CD8-positive, alpha-beta memory T cell (primary cell): ENCODE measurements at places on chromosomes 3 and 15.

DNA sequence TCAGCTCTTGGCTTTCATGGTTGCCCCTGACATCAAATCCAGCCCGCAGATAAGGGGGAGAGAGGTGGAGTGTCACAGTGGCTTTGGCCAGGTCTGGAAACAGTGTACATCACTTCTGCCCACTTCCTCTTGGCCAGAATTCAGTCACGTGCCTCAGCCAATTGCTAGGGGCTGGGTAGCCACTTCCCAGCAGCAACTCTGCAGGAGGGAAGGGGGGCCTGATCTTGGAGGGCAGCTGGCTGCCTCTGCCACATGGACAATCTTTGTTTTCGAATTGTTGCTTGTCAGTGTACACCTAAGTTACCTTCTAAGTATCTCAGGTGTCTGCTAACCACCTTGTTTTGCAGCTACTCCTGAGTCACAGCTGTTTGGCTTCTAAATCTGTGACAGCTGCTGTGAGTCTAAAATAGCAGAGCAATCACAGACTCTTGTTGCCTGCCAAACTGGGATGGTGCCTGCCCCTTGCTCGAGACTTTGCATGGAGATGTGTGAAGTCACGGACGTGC lies 41.0 kb upstream of the LIMD1 start:
- DNase-seq, result no peak

- no peak for DNase-seq
These were observed 21.4 kb downstream of the ACKR2 start for GRCh38 chr3:42830437-42831320.

GRCh38 chr15:57198654-57199291 lies 177.5 kb upstream of the CGNL1 start:
- no peak for DNase-seq

GRCh38 chr3:38131621-38132369 lies 5.1 kb downstream of the ACAA1 start:
- DNase-seq, result no peak

GRCh38 chr3:195129072-195129643 lies 141.8 kb downstream of the XXYLT1 start:
- no peak for DNase-seq

DNA sequence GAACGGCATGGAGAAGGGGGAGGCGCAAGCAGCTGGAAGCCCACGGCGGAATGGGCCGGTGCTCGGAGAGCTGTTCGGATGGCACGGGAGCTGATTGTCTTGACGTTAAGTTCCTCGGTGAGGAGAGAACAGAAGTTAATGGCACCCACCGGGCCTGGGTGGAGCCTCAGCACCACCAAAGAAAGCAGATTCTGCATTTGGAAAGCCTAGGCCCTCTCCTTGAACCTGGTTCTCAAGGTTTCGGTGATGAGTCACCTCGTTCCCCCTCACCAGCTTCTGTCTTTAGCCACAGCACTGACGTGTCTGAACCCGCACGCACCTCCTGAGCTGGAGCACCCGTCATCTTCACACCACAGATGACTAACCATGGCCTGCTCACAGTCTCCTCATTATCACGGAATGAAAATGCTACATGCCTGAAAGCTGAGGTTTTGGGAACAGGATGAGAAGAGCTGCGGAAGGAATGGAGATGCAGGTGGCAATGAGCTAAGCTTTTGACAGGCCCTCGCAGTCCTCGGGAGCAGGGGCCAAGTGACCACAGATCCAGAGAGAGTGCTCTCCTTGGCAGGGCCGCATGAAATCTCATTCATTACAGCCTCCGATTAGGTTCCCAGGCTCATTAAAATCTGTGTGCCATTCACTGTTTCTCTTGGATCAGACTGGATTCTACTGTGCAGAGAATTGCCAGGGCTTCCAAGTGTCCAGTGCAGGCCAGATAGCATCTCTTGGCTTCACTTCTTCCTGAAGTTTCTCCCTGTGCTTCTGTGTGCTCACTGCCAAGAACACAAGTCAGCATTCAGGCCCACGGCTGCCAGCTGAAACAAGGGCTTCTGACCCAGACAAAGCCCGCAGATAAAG lies 96.3 kb upstream of the DLG1 start:
- DNase-seq, result no peak

- no peak for DNase-seq
These were observed 524.3 kb downstream of the UNC13C start for GRCh38 chr15:54502416-54503075.

DNA sequence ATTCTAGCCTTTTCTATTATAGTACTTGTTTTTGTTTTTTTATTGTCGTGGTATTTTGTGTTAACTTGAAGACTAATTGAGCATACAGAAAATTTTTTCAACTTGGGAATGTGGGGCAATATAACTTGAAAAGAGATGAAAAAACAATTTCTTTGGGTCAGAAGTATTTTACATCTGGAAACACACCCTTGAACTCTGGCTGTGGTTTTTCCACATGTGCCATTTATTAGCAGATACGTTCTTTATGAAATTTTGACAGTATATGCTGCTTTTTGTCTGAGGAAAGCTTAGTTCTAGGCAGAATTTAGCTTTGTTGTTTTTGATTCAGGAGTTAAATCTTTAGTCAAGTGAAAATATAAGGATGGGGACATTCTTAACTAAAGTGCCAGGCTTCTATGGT lies 44.7 kb downstream of the TCF12 start:
- DNase-seq, result no peak

- DNase-seq, result no peak
These were observed 61.4 kb downstream of the UMPS start for GRCh38 chr3:124791639-124792151.

DNA sequence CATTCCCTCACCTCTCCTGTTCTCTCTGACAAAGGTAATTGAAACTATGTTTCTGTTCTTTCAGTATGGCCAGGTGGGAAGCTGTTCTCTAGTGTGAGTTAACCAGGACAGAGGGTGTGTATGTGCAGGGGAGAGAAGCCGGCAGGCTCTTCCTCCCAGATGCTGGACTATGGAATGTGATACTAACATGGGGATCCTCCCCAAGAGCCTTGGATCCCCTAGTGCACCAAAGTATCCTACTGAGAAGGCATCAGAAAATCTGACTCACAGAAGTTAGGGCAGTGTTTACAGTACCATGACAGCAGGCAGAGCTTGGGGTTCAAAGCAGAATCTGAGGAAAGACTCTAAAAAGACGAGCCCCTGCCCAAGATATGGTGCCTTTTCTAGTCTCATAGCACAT lies 123.1 kb downstream of the APBA2 start:
- no peak for DNase-seq

GRCh38 chr3:53787016-53787415 lies 59.2 kb downstream of the CHDH start:
- DNase-seq, result no peak

GRCh38 chr15:44427756-44428724 lies 611 bp downstream of the CTDSPL2 start:
- DNase-seq, result peak; percentile 13

GRCh38 chr3:56800832-56801661 lies 702 bp downstream of the ARHGEF3 start:
- peak; percentile 36 for DNase-seq

- no peak for DNase-seq
These were observed 173.3 kb downstream of the PDZRN3 start for GRCh38 chr3:73451301-73451944.

- no peak for DNase-seq
These were observed 412.0 kb downstream of the FHIT start for GRCh38 chr3:60839246-60839645.

- DNase-seq, result no peak
These were observed 45.9 kb downstream of the ATP2C1 start for GRCh38 chr3:130939753-130940152.

GRCh38 chr15:89693696-89694095 lies 3.1 kb downstream of the WDR93 start:
- DNase-seq, result no peak

DNA sequence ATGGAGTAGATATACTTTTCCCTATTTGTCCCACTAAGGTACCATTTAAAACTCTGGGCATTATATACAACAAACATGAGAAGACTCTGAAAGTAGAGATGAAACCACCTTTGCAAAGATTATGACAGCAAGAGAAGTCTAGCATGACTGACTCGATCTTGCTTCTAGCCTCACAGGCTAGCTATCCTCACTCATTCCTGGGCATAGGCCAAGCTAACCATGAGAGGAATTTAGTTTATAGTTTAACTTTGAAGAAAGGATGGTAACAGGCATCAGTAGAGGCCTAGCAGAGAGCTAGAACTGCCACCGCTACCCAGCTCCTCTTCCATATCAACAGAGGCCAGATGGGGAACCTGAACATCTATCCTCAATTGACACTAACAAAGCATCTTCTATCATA lies 63.5 kb upstream of the FSIP1 start:
- DNase-seq, result no peak

DNA sequence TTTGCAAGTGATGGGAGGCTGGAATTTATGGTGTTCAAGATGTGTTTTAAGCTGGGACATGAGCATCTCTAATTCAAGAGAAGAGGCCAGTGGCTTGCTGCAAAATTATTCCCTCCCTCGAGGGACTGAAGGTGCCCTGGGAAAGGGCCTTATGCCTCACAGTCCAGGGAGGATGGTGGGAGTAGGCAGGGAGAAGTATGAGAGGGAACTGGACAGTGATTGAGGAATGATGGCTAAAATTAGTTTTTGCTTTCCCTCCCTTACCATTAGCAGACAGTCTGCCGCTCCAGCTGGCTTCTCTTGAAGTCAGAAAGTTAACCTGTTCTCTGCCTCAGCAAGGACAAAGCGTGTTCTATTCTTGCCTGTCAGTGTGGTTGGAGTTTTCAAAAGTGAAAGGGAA lies 139.8 kb upstream of the SEMA6D start:
- no peak for DNase-seq

GRCh38 chr3:147393261-147393942 lies 12.9 kb downstream of the ZIC4 start:
- no peak for DNase-seq

GRCh38 chr3:58880182-58880581 lies 169.6 kb downstream of the CFAP20DC start:
- DNase-seq, result no peak

GRCh38 chr15:46456456-46456855 lies 821.6 kb downstream of the SQOR start:
- DNase-seq, result no peak

DNA sequence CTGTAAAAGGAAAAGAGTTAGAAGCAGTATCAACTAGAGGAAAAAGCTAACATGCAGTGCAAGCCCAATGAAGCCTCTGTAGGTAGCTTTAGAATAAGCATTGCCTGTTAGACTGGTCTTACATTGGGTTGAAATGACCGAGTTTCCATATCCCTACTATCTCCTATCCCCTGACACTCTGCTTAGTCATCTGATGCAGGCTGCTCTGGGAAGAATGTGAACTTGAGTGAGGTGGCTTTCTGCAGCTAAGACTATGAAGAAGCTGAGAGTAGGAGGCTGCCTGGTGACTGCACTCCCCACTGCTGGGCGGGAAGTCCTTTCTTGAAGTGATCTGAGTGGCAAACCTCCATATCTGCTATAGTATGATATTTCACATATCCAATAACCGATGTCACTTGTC lies 64.7 kb downstream of the OXSM start:
- DNase-seq, result no peak

DNA sequence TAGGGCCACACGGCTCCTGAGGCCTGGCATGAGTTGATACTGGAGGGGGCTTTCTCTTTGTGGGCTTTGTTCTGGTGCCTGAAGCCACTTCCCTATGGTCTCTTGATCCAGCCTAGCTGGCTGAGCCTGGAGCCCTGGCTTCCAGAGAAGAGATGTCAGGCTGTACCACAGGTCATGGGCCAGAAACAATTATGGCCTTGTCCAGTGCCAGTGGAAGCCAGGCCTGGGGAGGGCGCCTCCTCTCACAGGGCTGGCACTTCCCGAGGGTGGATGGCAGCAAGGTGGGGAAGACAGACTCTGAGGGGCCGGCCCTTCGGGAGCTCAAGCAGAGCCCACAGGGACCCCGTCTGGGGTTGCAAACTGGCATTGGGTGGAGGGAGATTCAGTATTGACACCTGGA lies 34.9 kb upstream of the ACAD9 start:
- DNase-seq, result no peak

GRCh38 chr15:39053480-39053879 lies 488.9 kb upstream of the RASGRP1 start:
- DNase-seq, result no peak

DNA sequence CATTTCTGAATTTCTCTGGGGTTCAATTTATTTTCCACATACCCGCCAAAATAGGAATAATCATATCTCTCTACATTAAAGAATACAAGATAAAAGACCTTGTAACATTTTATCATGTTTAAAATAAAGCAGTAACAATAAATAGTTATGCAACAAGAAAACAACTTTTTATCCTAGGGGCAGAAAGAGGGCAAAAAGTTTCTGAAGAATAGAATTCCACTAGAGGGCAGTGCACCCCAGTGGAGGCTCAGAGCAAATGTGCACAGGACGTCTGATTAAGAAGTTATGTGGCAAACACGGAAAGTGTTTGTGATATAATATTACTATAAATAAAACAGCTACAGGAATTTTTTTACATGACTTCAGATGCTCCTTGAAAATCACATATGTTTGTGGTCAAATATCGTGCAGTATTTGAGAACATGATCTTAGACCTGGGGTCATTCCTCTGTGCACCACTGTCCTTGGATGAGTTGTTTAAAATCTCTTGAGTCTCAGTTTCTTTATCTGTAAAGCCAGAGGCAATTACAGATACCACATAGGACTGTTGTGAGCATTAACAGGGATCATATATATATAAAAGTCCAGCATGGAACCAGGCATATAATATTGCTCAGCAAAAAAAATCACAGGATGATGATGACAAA lies 13.2 kb upstream of the PIK3R4 start:
- DNase-seq, result peak; percentile 63

- no peak for DNase-seq
These were observed 224.0 kb downstream of the PLOD2 start for GRCh38 chr3:145936971-145937370.

- DNase-seq, result no peak
These were observed 24.5 kb upstream of the EBLN2 start for GRCh38 chr3:73036694-73037591.

DNA sequence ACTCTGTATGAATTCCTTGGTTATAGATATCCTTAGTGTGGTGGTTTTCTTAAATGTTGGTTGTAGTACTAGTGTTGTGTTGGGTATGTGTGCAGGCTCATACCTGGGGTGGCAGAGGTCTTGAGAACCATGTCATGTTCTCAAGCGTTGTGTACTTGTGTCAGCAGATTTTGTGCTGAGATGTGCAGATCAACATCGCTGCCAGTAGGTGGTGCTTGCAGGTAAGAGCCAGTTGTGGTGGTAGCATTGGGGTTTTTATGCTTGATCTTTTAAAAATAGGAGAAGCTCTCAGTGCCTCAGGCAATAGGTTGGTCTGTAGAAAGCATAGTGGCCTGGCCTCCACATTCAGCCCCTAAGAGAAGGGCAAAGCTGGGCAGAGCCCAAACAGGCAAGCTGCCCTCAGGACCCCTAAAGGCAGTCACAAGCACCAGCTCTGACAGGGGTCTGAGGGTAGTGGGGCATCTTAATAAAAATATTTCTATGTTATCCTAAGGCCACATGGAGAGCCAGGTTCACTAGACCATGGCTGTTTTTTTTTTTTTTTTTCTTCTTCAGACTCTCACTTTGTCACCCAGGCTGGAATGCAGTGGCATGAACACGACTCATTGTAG lies 164.0 kb downstream of the IL20RB start:
- no peak for DNase-seq

DNA sequence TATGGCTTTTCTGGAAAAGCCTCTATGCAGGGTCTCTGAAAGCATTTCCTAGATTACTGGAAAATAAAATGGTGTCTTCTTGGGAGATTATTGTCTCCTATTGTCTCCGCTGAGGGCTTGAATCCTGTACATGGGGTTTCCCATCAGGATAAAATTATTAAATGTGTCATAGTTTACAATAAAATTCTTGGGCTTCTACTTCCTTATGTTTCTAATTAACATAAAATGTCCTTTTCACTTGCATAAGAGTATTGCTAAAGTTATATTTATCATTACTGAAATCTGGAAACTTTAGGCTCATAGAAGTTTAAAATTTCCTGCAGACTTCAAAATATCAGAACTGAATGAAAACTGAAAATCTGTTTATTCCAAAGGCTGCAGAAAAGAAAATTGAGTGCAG lies 595.5 kb upstream of the AGTR1 start:
- DNase-seq, result no peak
